Naive thymus-derived CD8-positive, alpha-beta T cell (primary cell): ENCODE measurements at places on chromosomes 5 and 9. TPM values are rescaled to one million over a fixed set of nuclear protein-coding genes. Genes with fewer than 3 reads are reported as not detected.

FOXD4L6 gene
- not detected for total RNA-seq

CLTB gene
- total RNA-seq = 36.1 TPM

PALM2AKAP2 gene
- not detected for total RNA-seq

MEIKIN gene
- total RNA-seq = 2.7 TPM

TAF11L6 gene
- not detected for total RNA-seq

NMUR2 gene
- total RNA-seq = not detected

PTGS1 gene
- total RNA-seq = 0.60 TPM

GKAP1 gene
- total RNA-seq = 17.5 TPM

DDX4 gene
- not detected for total RNA-seq

ACTBL2 gene
- total RNA-seq = not detected

PCDHB10 gene
- not detected for total RNA-seq

LCN6 gene
- total RNA-seq = not detected

KLHL3 gene
- 36.2 TPM for total RNA-seq

GBGT1 gene
- 4.9 TPM for total RNA-seq

ARID3C gene
- 0.27 TPM for total RNA-seq

PCDHB4 gene
- total RNA-seq = not detected

DNA sequence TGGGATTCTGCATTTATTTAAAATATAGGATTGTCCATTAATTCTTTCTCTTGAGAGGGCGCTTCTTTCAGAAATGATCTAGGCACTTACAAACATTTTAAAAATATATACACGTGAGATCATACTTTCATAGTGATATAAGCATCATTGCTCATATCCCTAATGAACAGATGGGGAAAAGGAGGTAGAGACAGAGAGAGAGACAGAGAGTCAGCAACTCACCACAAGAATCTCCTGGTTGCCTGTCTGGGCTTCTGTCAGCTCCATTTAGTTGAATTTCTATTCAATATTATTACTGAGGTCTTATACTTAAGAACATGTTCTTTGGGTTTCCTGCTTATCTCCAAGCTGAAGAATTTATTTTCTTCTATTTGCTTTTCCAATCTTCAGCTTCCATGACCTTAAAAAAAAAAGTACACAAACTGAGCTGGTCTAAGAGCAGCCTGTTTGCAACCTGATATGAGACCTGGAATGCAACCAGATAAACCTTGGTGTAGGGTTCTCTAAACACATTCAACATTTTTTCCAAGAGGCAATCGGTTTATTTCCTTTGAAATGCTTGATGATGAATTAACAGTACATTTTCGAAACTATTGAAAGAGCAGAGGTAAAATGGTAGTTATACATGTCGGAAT lies 51.6 kb upstream of the LIFR start:
- no peak for DNase-seq

- DNase-seq = no peak
Measured at GRCh38 chr5:27144456-27144855, 106.1 kb upstream of the CDH9 start.

GRCh38 chr9:135905380-135906258 lies 1.7 kb downstream of the CAMSAP1 start:
- DNase-seq = no peak

- no peak for DNase-seq
Measured at GRCh38 chr5:159908591-159908940, 7.7 kb upstream of the ADRA1B start.

- no peak for DNase-seq
Measured at GRCh38 chr5:133205649-133206048, 153.8 kb downstream of the HSPA4 start.

- no peak for DNase-seq
Measured at GRCh38 chr5:111394586-111394985, 117.7 kb downstream of the STARD4 start.

DNA sequence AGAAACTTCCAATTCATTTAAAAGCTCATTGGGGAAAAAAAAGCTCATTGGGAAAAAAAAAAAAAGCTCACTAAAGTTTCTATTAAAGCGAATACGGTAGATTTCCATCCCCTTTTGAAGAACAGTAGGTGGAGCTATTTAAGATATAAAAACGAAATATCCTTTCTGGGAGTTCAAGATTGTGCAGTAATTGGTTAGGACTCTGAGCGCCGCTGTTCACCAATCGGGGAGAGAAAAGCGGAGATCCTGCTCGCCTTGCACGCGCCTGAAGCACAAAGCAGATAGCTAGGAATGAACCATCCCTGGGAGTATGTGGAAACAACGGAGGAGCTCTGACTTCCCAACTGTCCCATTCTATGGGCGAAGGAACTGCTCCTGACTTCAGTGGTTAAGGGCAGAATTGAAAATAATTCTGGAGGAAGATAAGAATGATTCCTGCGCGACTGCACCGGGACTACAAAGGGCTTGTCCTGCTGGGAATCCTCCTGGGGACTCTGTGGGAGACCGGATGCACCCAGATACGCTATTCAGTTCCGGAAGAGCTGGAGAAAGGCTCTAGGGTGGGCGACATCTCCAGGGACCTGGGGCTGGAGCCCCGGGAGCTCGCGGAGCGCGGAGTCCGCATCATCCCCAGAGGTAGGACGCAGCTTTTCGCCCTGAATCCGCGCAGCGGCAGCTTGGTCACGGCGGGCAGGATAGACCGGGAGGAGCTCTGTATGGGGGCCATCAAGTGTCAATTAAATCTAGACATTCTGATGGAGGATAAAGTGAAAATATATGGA lies at the start of gene PCDHGA12:
Gene PCDHGA12 (plus strand): TSS at position 176 of the 782 bp plus-strand sequence. CDS start 253 bp downstream, at position 429.
- DNase-seq = no peak

DNA sequence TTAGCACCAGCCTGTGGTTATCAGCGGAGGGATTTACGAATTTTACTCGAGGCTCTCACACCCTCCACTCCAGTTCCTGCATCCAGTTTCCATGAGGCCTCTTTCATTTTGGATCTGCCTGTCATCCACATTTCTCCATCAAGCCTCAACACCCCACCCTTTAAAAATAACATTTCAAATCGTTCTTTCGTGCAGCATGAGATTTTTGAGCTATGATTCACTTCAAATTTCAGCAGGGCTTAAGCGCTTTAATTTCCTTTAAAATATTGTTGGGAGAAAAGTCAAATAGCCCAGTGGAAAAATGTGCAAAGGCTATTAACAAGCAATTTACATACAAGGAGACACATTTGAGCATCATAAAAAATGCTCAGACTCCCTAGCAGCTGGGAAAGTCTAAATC lies 103.2 kb downstream of the MSX2 start:
- no peak for DNase-seq

GRCh38 chr9:8855046-8855445 lies 1055.5 kb upstream of the DMAC1 start:
- no peak for DNase-seq

- DNase-seq = no peak
Measured at GRCh38 chr5:177510567-177511053, 984 bp upstream of the DOK3 start.

GRCh38 chr5:133750356-133750755 lies 138.0 kb upstream of the FSTL4 start:
- no peak for DNase-seq

DNA sequence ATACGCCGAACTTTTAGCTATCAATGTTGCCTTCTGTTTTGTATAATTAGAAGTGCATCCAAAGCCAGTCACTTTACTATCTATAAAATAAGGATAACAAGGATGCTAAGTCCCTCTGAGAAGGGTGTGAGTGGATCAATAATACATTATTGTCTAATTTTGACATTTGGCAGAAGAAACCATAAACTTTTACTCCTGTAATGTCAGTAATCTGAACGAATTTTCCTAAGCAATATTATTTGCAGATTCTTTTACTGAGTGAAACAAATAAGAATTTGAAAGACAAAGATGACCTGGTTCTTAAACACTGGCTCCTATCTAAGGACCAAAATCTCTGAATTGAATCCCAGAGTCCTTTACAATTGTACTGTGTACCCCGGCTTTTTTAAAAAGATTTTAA lies 126.6 kb upstream of the TMEM161B start:
- DNase-seq = no peak

DNA sequence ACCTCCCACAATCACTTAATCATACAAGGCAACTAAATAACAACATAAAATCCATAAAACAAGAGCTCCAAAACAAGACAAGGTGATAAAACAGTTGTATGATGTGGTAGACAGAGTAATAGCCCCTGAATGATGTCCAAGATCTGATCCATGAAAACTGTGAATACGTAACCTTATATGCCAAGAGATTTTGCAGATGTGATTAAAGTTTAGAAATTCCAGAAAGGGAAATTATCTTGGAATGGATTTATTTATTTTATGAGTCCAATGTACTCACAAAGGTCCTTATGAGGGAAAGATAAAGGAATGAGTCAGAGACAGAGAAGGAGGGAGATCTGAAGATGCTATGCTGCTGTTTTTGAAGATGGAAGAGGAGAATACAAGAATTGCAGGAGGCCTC lies 1775.7 kb upstream of the C9orf72 start:
- no peak for DNase-seq

- no peak for DNase-seq
Measured at GRCh38 chr9:98409719-98410118, 154.3 kb upstream of the TBC1D2 start.

- no peak for DNase-seq
Measured at GRCh38 chr9:134365791-134366222, 39.6 kb downstream of the RXRA start.

GRCh38 chr9:95822583-95823431 lies 52.7 kb upstream of the ERCC6L2 start:
- DNase-seq = no peak

- no peak for DNase-seq
Measured at GRCh38 chr9:120944948-120945347, 18.4 kb upstream of the TRAF1 start.

DNA sequence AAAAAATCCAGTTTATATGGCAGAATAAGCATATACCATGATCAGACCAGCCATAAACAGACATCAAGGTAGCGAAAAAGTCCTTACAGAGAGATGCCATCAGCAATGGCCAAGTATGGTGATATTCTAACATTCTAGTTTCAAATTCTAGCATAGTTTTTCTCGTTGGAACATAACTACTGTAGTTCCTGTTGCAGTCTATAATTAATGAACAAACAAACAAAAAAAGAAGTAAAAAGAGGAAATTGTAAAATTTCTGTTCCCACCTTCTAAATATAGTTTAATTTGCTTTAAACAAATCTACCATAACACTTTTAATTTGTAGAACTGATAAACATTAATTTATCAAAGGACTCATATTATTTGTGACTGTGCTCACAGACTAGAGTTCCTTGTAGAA lies 9.9 kb upstream of the CD180 start:
- DNase-seq = no peak

- no peak for DNase-seq
Measured at GRCh38 chr5:78077369-78078068, 217.0 kb downstream of the AP3B1 start.

GRCh38 chr9:130948266-130948665 lies 9.2 kb upstream of the FIBCD1 start:
- DNase-seq = no peak

GRCh38 chr5:180180421-180180820 lies 28.6 kb downstream of the RASGEF1C start:
- no peak for DNase-seq

DNA sequence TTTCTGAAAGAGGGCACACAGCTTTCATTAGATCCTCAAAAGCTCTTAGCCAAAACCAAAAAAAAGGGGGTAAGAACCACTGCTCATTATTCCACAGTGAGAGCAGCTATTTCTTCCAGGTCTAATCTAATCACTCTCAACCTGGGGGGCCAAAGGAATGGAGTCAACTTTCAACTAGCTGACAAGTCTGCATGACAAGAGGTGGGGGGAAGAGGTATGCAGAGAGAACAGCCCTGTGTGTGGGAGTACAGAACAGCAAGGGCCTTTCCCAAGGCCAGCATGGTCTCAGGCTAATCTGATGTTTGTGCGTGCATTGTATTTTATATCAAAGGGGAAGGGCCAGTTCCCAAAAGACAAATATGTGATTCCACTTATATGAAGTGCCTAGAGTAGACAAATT lies 36.9 kb upstream of the PIP5K1B start:
- DNase-seq = no peak

DNA sequence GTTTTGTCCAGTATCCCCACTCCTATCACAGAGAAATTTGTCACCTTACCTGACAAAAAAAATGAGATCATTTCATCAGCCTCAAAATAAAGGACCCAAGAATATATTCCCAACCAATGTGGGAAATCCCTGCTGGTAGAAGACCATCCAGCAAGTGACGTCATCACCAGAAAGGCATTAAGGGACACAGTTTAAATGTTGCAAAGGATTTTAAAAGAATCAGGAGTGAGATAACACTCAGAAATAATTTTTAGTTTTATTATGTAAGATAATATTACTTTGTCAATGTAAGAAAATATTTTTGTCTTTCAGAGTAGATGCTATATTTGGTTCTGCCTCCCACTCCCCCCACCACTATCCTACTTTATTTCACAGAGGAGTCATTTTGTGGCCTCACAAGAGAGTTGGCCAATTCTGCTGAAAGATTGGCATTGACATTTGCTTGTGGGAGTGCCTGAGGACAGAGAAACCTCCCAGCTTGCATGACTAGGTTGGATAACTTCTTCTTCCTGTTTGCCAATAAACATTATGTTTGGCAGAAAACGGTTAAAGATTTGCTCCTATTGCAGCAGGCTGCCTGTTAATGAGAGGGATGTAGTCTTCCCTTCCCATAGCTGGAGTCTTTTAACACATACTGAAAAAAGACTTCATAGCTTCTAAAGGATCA lies 288.6 kb upstream of the DAB2 start:
- DNase-seq = no peak

- DNase-seq = no peak
Measured at GRCh38 chr9:133638076-133638475, 1.9 kb downstream of the DBH start.

DNA sequence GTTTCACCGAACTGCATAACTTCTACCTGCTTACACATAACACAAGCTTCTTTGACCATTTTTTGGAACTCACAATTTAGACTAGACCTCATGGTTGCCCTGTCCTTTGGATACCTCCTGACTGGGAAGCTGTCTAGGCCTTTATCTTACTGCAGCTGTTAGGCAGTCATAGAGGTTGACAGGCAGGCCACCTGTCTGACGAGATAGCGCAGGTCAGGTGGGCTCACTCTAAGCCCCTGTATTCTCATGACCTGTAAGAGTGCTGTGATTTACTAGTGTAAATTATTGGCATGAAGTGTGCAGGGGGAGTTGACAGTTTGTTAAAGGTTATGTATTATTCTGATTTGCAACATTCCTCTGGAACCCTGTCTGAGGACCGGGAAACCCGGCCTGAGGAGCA lies 29.0 kb downstream of the SLC22A4 start:
- DNase-seq = no peak

DNA sequence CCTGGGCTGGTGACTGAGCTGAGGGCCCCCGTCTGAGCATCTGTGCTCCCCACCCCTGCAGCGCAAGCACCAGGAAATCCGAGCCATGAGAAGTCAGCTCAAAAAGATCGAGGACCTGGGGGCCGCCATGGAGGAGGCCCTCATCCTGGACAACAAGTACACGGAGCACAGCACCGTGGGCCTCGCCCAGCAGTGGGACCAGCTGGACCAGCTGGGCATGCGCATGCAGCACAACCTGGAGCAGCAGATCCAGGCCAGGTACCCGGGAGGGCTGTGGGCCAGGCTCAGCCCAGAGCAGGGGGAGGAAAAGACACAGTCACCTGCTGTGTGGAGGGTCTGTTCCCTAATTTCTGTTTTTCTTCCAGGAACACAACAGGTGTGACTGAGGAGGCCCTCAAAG lies 24.6 kb downstream of the DYNC2I2 start:
- DNase-seq = no peak

- no peak for DNase-seq
Measured at GRCh38 chr9:76720245-76720644, 44.0 kb upstream of the PCA3 start.

- DNase-seq = no peak
Measured at GRCh38 chr9:111783857-111784256, 10.9 kb downstream of the SHOC1 start.
